T-helper 17 cell (primary cell): ENCODE measurements at places on chromosomes 13 and 19. TPM values are rescaled to one million over a fixed set of nuclear protein-coding genes. Genes with fewer than 3 reads are reported as not detected.

CLEC11A gene
- not detected for total RNA-seq

KLK6 gene
- total RNA-seq = not detected

SLAIN1 gene
- total RNA-seq = 39.0 TPM

GRCh38 chr19:54606891-54607784, 13.7 kb downstream of the LILRA1 start:
- H3K36me3 ChIP-seq = peaks cover 4% of the 10 kb centered on the region
- no peak for DNase-seq
- H3K27ac ChIP-seq = no peak overlapping the region
- H3K4me3 ChIP-seq = no peak overlapping the region
- H3K4me1 ChIP-seq = no peaks in the 10 kb centered on the region

- no peak for DNase-seq
- H3K4me3 ChIP-seq = no peak overlapping the region
- H3K27me3 ChIP-seq = no peaks in the 10 kb centered on the region
- H3K27ac ChIP-seq = no peak overlapping the region
- H3K4me1 ChIP-seq = peaks cover 4% of the 10 kb centered on the region
Observed at GRCh38 chr13:77177646-77178045, 149.2 kb downstream of the MYCBP2 start.

DNA sequence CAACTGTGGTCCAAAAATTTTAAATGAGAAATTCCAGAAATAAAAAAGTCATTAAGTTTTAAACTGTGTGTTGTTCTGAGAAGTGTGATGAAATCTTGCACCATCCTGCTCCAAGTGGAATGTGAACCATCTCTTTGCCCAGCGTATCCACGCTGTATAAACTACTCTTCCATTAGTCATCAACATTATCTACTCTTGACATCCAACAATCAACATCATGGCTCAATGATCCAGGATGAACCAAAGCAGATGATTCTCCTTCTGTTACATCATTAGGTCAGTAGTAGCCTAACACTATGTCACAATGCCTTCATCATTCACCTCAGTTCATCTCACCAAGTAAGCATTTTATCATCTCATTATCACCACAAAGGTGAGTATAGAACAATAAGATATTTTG, 55.3 kb downstream of the SUCLA2 start:
- no peak for DNase-seq
- peaks cover 6% of the 10 kb centered on the region for H3K4me1 ChIP-seq
- H3K27ac ChIP-seq = no peak overlapping the region
- no peak overlapping the region for H3K4me3 ChIP-seq
- peaks cover 17% of the 10 kb centered on the region for H3K36me3 ChIP-seq

GRCh38 chr13:51768378-51768921, 35.5 kb downstream of the DHRS12 start:
- no peak overlapping the region for H3K4me3 ChIP-seq
- peak overlapping the region; percentile 27 for H3K27ac ChIP-seq
- no peaks in the 10 kb centered on the region for H3K27me3 ChIP-seq
- H3K4me1 ChIP-seq = peaks cover 23% of the 10 kb centered on the region
- H3K36me3 ChIP-seq = peaks cover 7% of the 10 kb centered on the region
